Activated CD4-positive, alpha-beta T cell treated with anti-CD3 and anti-CD28 coated beads for 36 hours (primary cell): ENCODE measurements at places on chromosomes 5 and 9. TPM values are rescaled to one million over a fixed set of nuclear protein-coding genes. Genes with fewer than 3 reads are reported as not detected.

Gene MLANA
- total RNA-seq, result not detected

Gene RPP25L
- 29.3 TPM for total RNA-seq

Gene DNLZ
- 11.7 TPM for total RNA-seq

Gene FOXD1
- total RNA-seq, result 0.48 TPM

Gene SLC25A2
- 0.27 TPM for total RNA-seq

Gene SPINK6
- total RNA-seq, result not detected

Gene ERAP2
- 60.7 TPM for total RNA-seq

Gene HINT2
- total RNA-seq, result 47.4 TPM

Gene ST8SIA4
- 31.7 TPM for total RNA-seq

Gene GPR150
- total RNA-seq, result 0.46 TPM

Gene AQP3
- total RNA-seq, result 8.5 TPM

Gene OR1N1
- not detected for total RNA-seq

Gene NDUFB6
- total RNA-seq, result 29.6 TPM

Gene DROSHA
- 94.4 TPM for total RNA-seq

Gene CDO1
- total RNA-seq, result 0.55 TPM

Gene NUTM2G
- not detected for total RNA-seq

Gene ESM1
- not detected for total RNA-seq

Gene FBP1
- total RNA-seq, result 0.47 TPM

Gene SLC6A18
- not detected for total RNA-seq

Gene DNAI1
- total RNA-seq, result 0.34 TPM

Gene DAB2
- 0.26 TPM for total RNA-seq

Gene RANBP3L
- total RNA-seq, result 0.16 TPM
